Thoracic aorta (tissue), 2 donors: ENCODE measurements at places on chromosomes 5 and 9.
A peak's percentile ranks its signal among the peaks of the same experiment; 100 is the strongest.

DNA sequence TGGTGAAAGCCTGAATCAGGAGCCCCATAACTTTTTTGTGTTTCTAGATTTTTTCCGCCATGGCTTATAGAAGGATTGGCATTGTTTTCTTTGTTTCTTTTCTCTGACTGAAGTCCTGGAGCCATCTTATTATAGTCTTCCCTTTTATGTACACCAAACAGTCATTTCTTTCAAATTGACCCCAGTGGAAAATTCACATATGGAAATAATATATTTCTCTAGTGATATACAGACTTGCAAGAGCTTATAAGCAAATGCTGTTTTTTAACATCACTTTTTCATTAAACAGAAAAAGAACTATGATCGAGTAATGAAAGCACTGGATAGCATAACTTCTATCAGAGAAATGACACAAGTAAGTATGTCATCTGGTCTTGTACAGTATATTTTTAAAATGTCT, 155.6 kb downstream of the PARP8 start:
- H3K27ac ChIP-seq, result no peak overlapping the region
- H3K4me3 ChIP-seq, result no peak overlapping the region
- DNase-seq, result no peak
- no peaks in the 10 kb centered on the region for H3K4me1 ChIP-seq
- H3K36me3 ChIP-seq, result no peaks in the 10 kb centered on the region

DNA sequence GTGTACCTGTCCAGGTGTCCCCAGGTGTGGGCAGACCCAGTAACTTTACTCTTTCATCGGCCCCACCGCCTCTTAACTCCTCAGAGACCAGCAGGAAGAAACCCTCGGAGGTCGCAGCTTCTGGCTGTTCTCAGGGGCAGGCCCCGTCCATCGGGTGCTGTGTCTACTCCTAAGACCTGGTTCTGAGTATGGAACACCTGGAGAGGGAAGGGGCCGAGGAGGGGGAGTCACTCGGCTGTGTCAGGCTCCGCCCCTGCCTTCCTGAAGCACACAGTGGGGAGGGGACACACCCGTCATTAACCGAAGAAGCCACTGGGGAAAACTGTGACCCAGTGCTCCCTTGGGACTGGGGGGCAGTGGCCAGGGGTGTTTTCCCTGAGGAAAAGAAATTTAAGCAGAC, 22.3 kb downstream of the NTNG2 start:
- no peak overlapping the region for H3K27ac ChIP-seq
- no peaks in the 10 kb centered on the region for H3K36me3 ChIP-seq
- H3K4me1 ChIP-seq, result no peaks in the 10 kb centered on the region
- DNase-seq, result no peak
- no peak overlapping the region for H3K4me3 ChIP-seq

DNA sequence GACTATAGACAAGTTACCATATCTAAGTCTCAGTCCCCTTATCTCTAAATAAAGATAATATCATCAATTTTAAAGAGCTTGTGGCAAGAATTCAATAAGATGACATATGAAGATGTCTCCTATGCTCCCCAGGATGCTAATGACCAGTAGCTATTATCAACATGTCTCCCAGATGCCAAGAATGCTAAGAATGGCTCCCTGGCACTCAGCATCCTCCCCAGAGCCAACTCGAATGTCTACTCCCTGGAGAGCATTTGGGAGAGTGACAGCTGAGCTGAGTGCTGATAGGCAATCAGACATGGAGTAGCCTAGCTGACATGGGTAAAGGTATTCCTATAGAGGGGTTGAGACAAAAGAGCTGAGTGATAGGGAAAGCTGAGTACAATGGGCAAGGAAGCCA, 15.9 kb downstream of the P4HA2 start:
- H3K4me3 ChIP-seq, result no peak overlapping the region
- H3K27me3 ChIP-seq, result no peaks in the 10 kb centered on the region
- H3K4me1 ChIP-seq, result peaks cover 33% of the 10 kb centered on the region
- no peak overlapping the region for H3K27ac ChIP-seq

GRCh38 chr9:2262386-2263071, 247.4 kb downstream of the SMARCA2 start:
- no peak overlapping the region for H3K27ac ChIP-seq
- no peaks in the 10 kb centered on the region for H3K4me1 ChIP-seq
- DNase-seq, result no peak
- H3K4me3 ChIP-seq, result no peak overlapping the region
- no peaks in the 10 kb centered on the region for H3K27me3 ChIP-seq

GRCh38 chr9:9950813-9951212, 662.0 kb downstream of the PTPRD start:
- no peaks in the 10 kb centered on the region for H3K36me3 ChIP-seq
- no peaks in the 10 kb centered on the region for H3K4me1 ChIP-seq
- no peak overlapping the region for H3K4me3 ChIP-seq
- H3K27me3 ChIP-seq, result no peaks in the 10 kb centered on the region

GRCh38 chr5:66477596-66477995, 118.6 kb upstream of the MAST4 start:
- no peak overlapping the region for H3K4me3 ChIP-seq
- no peak overlapping the region for H3K27ac ChIP-seq
- DNase-seq, result no peak
- H3K27me3 ChIP-seq, result no peaks in the 10 kb centered on the region
- H3K4me1 ChIP-seq, result no peaks in the 10 kb centered on the region
- no peaks in the 10 kb centered on the region for H3K36me3 ChIP-seq

- DNase-seq, result no peak
- H3K27me3 ChIP-seq, result no peaks in the 10 kb centered on the region
- H3K36me3 ChIP-seq, result no peaks in the 10 kb centered on the region
- peaks cover 1% of the 10 kb centered on the region for H3K4me1 ChIP-seq
- H3K4me3 ChIP-seq, result no peak overlapping the region
These were observed 125.2 kb downstream of the RAPGEF6 start for GRCh38 chr5:131509801-131510200.

DNA sequence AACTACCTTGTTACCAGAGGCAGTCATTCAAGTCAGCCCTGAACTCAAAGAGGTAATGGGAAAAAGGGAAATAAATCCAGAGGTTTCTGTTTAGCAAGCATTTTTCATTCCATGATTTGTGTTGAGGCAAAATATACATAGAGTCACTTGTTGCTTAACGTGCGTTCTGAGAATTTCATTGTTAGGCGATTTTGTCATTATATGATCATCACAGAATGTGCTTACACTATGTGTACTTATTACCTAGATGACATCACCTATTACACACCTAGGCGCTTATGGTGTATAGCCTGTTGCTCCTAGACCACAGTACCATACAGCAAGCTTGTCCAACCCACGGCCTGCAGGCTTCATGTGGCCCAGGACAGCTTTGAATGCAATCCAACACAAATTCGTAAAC, 36.2 kb downstream of the NUP214 start:
- H3K27ac ChIP-seq, result no peak overlapping the region
- H3K4me1 ChIP-seq, result no peaks in the 10 kb centered on the region
- no peak overlapping the region for H3K4me3 ChIP-seq

GRCh38 chr9:34375901-34376595, 650 bp downstream of the MYORG start:
- H3K27ac ChIP-seq, result peak overlapping the region; percentile 13
- H3K4me1 ChIP-seq, result peaks cover 14% of the 10 kb centered on the region
- no peaks in the 10 kb centered on the region for H3K27me3 ChIP-seq
- H3K4me3 ChIP-seq, result peak overlapping the region; percentile 79

GRCh38 chr9:107963246-107963645, 473.7 kb upstream of the KLF4 start:
- no peaks in the 10 kb centered on the region for H3K36me3 ChIP-seq
- H3K4me3 ChIP-seq, result no peak overlapping the region
- H3K27ac ChIP-seq, result no peak overlapping the region
- H3K4me1 ChIP-seq, result no peaks in the 10 kb centered on the region
- no peak for DNase-seq

GRCh38 chr5:149030392-149030791, 32.5 kb downstream of the SH3TC2 start:
- no peaks in the 10 kb centered on the region for H3K27me3 ChIP-seq
- no peak for DNase-seq
- H3K4me1 ChIP-seq, result no peaks in the 10 kb centered on the region
- H3K27ac ChIP-seq, result no peak overlapping the region
- H3K4me3 ChIP-seq, result no peak overlapping the region
- H3K36me3 ChIP-seq, result no peaks in the 10 kb centered on the region
